Activated naive CD8-positive, alpha-beta T cell treated with anti-CD3 and anti-CD28 coated beads, Interleukin-2, amount 50 U/mL, for 16 hours (primary cell): ENCODE measurements at places on chromosomes 13 and 19.

- DNase-seq = no peak
Observed at GRCh38 chr13:112648966-112649690, 40.7 kb upstream of the ATP11A start.

DNA sequence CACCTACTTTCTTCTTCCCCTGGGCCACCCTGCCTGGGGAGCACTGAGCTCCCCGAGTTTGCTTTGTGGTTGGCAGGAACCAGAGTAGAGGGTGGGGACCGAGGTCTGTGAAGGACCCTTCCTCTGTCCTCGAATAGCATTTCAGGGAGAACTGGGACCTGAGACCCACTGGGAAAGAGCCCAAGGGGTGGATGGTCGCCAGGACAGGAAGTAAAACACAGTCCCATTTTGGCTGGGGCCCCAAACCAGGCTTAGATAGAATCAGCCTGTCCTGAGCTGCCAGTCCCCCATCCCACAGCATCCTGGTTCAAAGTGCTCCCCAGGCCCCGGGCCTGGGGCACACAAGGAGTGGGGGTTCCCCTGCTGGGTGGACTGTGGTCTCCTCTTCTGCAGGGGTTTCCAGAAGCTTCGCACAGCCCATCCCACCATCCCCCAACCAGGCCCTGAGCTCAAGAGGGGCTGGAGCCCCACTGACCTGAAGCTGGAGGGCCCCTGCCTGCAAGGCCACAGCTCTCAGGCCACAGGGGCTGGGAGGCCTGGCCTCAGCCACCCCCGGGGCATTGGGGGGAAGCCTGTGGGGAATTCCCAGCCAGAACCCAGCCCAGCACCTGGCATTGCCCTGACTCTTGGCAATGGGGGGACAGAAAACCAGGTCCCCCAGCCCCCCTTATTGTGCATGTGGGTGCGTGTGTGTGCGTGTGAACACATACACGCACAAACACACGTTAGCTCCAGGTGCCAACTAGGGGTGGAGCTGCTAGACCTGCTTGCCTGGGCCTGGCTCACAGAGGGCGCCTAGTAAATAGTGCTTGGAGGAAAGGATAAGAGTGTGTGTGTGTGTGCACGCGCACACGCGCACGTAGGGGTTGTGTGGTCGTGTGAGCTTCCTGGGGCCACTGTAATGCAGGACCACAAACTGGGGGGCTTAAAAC, 995 bp upstream of the MKNK2 start:
- DNase-seq = no peak

- DNase-seq = no peak
Observed at GRCh38 chr19:7887408-7888144, 734 bp upstream of the LRRC8E start.

- no peak for DNase-seq
Observed at GRCh38 chr19:53519446-53519845, 18.5 kb upstream of the ZNF331 start.

- no peak for DNase-seq
Observed at GRCh38 chr19:4847190-4847973, 15.9 kb upstream of the TICAM1 start.
